ENCODE measurements at places on chromosomes 2 and 18.

GRCh38 chr2:10919771-10920621 is 8.3 kb downstream of the KCNF1 start:
- no peaks in the 10 kb centered on the region for H3K36me3 ChIP-seq
- H3K27ac ChIP-seq: no peak overlapping the region
- no peak for DNase-seq
- H3K4me3 ChIP-seq: no peak overlapping the region
- H3K4me1 ChIP-seq: no peaks in the 10 kb centered on the region

DNA sequence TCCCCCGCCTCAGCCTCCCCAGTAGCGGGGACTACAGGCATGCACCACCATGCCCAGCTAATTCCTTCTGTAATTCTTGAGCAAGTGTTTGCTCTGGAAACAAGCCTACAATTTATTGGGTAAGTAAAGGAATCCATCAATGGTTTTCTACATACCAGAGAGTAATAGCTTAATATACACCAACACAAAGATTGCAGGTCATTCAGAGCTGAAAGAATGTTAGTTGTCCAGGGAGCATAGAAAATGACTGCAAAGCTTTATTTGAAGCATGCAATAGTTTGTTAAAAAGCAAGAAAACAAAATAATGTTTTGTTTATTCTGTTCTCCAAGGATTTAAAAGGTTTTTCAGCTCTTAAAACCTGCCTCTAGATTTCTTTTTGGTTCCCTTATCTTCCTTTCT is 5.6 kb downstream of the IDH1 start:
- no peaks in the 10 kb centered on the region for H3K27me3 ChIP-seq
- DNase-seq: no peak
- H3K4me1 ChIP-seq: peaks cover 29% of the 10 kb centered on the region
- H3K4me3 ChIP-seq: no peak overlapping the region
- no peak overlapping the region for H3K27ac ChIP-seq

DNA sequence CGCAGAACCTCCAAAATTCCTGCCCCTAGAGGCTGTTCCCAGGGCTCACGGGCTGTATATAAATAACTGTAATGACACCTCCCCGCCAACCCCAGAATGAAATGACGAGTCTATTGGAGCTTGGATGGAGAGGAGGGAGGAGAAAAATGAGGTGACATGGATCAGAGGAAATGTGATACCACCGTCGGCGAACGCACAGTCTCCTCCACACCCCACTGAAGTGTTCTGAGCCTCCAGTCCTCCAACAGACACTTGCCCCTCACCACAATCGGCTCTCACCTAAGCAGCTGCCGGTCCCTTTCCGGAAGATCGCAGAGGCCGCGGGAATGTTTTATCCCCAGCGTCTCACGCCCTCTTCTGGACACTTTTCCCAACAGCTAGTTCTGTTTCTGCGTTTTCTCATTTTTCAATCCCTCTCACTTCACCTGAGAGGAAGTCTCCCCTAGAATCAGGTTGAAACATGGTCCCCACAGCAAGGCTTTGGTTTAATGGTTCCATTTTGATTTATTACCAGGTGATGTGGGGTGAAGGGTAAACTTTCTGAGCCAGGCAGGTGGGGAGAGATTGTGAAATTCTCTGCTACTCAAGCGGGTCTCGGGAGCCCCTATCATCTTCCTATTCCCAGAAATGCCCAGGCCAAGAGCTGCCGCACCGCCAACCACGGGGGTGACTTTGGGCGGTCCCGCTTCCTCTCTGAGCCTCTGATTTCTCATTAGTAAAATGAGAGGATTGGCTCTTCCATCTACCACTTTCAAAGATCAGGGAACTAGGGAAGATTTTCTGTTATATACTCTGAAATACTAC is 9.1 kb upstream of the MYO5B start:
- H3K4me1 ChIP-seq: no peaks in the 10 kb centered on the region
- no peaks in the 10 kb centered on the region for H3K27me3 ChIP-seq
- no peaks in the 10 kb centered on the region for H3K36me3 ChIP-seq
- peak overlapping the region; percentile 35 for H3K4me3 ChIP-seq
- no peak overlapping the region for H3K27ac ChIP-seq

- H3K27ac ChIP-seq: peak overlapping the region; percentile 8
- DNase-seq: peak; percentile 81
- no peak overlapping the region for H3K4me3 ChIP-seq
- peaks cover 12% of the 10 kb centered on the region for H3K4me1 ChIP-seq
These were observed 16.2 kb upstream of the RHOB start for GRCh38 chr2:20430461-20431300.

DNA sequence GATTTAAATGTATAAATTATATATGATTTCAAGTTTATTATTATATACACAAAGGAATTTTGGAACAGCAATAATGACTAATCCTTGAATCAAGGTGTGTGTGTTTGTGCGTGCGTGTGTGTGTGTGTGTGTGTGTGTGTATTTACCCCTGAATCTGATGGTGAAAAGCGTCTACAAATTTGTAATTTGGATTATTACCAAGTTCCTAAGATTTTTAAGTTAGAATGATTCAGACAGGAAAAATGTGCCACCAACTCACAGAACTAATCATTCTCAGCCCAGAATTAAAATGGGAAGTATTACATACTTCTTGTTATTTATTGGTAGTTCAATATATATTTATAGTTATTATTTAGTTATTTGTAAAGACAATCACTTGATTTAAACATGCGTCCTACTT is 12.3 kb downstream of the CALCRL start:
- H3K27ac ChIP-seq: no peak overlapping the region
- no peaks in the 10 kb centered on the region for H3K36me3 ChIP-seq
- H3K4me3 ChIP-seq: no peak overlapping the region

- H3K36me3 ChIP-seq: peaks cover 45% of the 10 kb centered on the region
- no peaks in the 10 kb centered on the region for H3K4me1 ChIP-seq
- no peak for DNase-seq
These were observed 29.8 kb upstream of the TBR1 start for GRCh38 chr2:161386228-161386824.

DNA sequence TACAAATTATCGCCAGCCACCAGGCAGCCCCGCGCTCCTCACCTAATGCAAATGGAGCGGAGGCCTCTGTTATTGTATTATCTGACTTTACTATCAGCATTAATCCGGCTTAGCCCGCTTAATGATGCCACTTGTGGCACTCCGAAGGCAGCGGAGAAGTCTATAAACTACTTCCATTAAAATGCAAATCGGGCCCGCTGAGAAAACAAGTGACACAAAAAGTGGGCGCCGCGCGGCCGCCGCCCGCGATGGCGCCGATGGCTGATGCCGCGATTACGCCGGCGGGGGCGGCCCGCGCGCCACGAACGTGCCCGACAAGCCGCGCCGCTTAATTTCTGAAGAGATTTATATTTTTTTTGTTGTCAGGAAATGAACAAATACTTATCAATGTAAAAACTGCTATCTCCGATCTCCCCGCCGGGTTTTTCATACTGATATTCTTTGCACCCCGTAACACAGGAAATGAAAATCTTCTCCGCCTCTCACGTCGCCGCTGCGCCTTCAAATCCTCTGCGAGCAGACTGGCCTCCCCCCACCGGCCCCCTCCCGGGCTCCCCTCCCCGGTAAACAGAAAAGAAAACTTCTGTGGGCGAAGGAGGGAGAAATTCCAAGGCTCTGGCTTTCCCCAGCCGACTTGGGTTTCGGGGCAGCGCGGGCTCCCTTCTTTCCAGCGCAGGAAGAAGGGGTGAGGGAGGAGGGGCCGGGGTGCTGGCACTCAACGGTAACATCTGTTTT is 221.8 kb downstream of the INSIG2 start:
- DNase-seq: no peak
- no peaks in the 10 kb centered on the region for H3K4me1 ChIP-seq
- no peak overlapping the region for H3K4me3 ChIP-seq
- no peaks in the 10 kb centered on the region for H3K36me3 ChIP-seq

DNA sequence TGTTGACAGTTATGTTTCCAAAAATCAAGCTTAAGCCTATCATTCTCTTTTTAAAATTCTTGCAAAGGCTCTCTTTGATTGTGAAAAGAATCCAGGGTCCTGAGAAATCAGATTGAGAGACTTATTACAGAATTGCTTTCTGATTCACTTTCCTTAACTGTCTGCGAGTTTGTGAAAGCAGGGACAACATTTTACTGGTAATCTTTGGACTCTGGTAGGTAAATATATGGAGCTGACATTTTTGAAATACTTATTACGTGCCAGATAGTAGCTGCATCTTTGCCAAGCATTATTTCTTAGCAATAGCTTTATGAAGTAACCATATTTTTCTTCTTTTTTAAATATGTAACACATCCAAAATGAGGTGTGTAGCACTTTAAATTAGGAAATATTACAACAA is 570.9 kb downstream of the CMPK2 start:
- H3K36me3 ChIP-seq: no peaks in the 10 kb centered on the region
- no peaks in the 10 kb centered on the region for H3K27me3 ChIP-seq
- no peak overlapping the region for H3K27ac ChIP-seq
- DNase-seq: no peak
- H3K4me1 ChIP-seq: no peaks in the 10 kb centered on the region

DNA sequence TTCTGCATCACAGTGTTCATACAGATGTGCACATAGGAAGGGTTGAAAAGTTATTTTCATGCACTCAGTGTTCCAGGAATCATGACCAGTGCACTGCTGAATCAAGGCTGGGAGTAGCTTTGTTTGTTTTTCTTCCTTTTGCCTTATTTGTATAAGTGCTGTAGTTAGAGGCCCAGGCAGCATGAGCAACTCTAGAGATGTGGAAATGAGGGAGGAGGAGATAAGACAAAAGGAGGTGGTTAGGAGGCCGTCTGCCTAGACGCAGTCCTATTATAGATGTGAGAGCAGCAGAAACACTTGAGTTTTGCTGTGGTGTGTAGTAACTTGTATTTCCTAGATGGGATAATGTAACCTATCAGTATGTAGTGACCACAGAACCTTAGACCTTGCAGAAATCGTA is 264.3 kb upstream of the RASGRP3 start:
- no peak overlapping the region for H3K4me3 ChIP-seq
- peak overlapping the region; percentile 80 for H3K27ac ChIP-seq
- H3K36me3 ChIP-seq: no peaks in the 10 kb centered on the region
- no peaks in the 10 kb centered on the region for H3K27me3 ChIP-seq

DNA sequence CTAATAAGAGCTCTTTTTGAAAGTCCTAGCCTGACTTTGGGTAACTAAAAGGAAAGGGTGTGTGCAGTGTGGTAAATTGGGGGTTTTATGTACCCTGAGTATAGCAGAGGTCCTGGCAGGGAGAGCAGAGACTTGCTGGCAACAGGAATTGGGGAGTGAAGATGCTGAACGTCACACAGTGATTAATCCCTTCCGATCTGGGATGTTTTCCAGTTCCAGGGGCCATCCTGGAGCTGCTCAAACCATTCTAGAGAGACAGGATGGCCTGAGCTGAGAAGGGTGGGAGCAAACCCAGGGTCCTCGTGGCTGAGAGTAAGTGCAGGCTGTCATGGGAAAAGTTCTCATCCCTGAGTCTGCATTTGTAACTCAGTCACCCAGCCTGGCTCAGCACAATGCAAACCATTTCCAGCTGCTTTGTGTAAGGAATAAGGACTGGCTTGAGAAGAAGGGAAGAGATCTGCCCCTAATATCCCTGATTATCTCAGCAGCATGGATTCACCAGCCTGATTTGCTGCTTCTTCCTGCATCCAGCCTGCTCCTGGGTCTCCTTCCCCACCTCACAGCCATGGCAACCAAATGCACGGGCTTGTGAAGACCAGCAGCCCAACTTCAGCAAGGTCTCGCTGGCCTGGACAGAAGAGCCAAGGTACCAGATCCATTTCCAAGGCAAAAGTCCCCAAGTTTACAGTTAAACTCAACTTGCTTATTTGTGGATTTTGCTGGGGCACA is 47.1 kb upstream of the CELF4 start:
- no peak overlapping the region for H3K27ac ChIP-seq
- no peaks in the 10 kb centered on the region for H3K27me3 ChIP-seq
- H3K4me1 ChIP-seq: no peaks in the 10 kb centered on the region
- DNase-seq: no peak
- H3K4me3 ChIP-seq: no peak overlapping the region
- no peaks in the 10 kb centered on the region for H3K36me3 ChIP-seq

DNA sequence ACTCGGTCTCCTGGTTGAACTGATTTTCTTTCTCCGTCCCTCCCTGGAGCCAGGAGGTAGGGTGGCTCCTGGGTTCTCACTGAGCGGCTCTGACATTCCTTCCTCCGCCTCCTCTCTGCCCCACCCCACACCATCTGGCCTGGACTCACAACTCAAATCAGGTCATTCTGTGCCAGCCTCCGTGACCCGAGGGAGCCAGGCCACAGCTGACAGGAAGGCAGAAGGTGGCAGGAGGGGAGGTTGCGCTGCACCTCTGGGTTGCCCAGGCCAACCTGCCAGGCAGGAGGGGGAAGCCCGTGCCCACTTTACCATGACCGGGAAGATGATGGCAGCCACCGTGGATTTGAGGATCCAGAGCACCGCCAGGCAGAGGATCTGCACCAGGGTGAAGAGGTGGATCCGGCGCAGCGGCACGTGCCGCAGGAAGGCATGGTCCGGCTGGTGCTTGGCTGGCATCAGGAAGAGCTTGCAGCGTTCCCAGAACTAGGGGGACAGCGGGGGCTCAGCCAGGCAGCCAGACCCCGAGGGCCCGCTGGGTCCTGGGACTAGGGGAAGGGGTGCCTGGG is 28.3 kb downstream of the MTHFD2 start:
- H3K27ac ChIP-seq: no peak overlapping the region
- H3K27me3 ChIP-seq: no peaks in the 10 kb centered on the region
- H3K4me3 ChIP-seq: no peak overlapping the region
- no peaks in the 10 kb centered on the region for H3K4me1 ChIP-seq
- H3K36me3 ChIP-seq: no peaks in the 10 kb centered on the region

GRCh38 chr18:59928201-59928600 is 28.4 kb downstream of the PMAIP1 start:
- no peak overlapping the region for H3K27ac ChIP-seq
- H3K36me3 ChIP-seq: no peaks in the 10 kb centered on the region
- H3K4me3 ChIP-seq: no peak overlapping the region
- H3K27me3 ChIP-seq: no peaks in the 10 kb centered on the region

DNA sequence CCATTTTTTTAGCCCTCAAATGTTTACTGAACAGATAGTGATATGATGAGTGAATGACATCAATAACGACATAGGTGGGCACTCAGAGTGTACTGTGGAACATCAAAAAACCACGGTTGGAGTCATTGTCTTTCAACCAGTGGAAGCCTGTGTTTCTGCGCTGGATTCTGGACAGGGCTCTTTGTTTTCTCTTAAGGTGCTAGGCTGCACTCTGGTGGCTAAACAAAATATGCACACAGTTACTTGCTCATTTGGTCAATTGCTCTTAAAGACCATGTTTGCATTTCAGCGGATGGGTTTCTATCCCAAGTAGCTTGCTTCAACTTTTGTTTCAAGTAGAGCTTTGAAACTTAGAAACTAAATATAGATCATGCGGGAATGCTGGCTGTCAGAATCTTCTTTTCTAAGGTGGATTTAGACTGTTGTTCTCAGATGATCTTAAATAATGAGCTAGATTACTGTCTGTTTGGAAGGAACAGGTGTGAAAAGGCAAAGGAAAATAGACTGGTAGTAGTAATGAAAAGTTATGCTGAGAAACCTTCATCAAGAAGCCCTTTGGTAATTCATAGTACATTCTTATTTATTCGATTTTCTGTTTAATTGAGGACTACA is 48.5 kb upstream of the LYPD6B start:
- DNase-seq: peak; percentile 87
- no peak overlapping the region for H3K27ac ChIP-seq
- no peak overlapping the region for H3K4me3 ChIP-seq

DNA sequence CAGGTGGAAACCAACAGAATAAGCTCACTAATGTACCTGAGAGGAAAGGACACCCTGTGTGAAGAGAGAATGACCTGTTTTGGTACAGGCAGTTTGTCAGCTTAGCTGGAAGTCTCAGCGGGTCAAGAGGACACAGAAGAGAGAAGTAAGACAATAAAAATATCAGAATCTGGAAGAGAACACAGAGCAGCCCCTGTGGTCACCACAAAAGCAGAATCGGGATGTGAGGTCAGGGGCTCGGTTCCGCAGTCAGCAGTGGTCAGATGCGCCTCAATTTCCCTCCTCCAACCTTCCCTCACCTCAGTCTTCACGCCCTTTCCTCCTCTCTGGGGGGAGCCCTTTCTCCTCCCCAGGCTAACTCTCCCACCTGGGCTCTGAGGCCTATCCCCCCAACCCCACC is 122.9 kb downstream of the AFF3 start:
- DNase-seq: no peak
- H3K4me1 ChIP-seq: peaks cover 13% of the 10 kb centered on the region

Measured in PC-3 (cell line).